ENCODE measurements at places on chromosomes 2 and 18.

DNA sequence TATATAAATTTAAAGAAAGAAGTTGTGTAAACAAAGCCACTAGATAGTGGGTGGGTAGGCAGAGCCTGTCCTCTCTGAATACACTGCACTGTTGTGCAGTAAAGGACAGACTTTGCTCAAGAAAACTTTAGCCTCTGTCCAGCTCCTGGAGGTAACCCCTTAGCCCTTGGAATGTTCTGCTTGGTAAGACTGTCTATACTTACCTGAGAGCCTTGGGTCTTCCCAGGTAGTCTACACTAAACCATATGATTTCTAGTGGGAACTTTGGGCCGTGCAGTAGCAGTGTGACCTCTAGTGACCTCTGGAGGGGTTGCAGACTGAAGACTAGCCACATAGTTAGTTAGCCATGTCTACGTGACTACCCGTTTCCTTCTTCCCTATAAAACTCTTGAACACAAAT, 678.3 kb upstream of the NRXN1 start:
- no peak for DNase-seq

DNA sequence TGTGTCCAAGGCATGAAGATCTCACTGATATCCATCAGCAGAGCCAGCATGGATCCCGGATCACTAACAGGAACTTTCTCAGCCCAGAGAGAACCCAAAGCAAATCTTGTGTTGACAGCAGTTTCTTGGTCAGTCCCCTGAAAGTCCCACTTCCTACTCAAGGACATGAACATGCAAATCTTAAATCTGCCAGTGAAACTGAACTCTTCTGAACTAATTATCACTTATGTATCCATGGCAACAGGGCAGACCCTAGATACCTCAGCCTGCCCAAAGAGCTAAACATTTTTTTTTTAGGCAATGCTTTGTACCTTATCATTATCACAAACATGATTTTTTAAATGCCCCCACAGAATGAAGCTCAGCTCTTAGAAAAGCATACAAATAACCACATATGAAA, 127.8 kb upstream of the DDX18 start:
- no peak for DNase-seq

- DNase-seq: no peak
Observed at GRCh38 chr18:58466636-58467205, 162.2 kb downstream of the ALPK2 start.

DNA sequence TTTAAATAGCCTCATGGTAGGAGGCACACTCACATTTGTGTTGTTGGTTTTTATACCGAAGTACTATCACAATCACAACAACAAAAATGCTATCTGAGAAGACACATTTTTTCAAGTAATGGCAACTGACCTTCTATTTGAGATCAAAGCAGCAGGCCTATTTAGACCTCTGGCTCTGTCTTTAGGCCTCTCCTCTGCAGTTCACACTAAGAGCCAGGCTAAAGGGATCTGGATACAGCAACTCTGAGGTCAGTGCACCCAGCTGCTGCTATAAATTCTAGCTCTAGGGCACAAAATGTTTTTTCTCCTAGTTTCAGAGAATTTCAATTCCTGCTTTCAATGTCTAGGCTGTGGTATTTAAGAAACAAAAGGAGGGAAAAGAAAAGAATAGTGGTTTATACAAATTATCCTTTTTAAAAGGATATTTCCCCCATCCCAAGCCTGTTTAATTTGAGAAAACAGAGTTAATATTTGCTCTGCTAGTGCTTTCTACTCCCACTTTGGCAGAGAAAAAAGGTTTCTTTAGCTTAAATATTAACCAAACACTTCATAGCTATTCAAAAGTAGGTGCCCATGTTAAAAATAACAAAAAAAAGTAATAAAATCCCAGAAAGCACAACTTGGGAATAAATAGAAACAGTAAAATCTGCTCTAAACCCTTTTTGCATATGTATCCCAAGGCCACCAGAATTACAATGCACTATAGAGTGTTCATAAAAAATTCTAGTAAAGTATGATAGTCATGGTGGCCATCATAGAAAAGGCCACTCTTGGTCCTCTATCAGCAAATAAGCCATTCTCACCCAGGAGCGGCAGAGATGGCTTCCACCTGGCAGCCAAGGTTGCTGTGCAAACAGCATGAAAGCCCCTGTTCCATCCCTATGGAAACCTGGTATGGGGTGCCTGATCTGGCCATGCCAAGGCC, 293.6 kb upstream of the SESTD1 start:
- DNase-seq: no peak

DNA sequence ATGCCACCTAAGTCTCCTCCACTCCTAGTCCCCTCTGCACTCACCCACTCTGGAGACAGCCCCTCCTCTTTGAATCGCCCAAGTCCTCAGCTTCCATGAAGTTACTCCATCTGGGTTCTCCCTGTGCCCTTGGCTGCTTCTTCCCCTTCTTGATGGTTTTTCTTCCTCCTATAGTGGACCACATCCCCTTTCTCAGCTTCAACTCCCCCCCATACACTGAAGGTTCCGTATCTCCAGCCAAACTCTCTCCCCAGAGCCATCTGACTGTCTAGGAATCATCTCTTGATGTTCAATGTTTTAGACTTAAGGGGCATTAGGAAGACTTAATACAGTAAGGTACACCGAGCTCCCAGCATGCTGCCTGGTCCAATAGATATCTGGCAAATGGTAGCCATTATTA, 39.6 kb downstream of the EMX1 start:
- DNase-seq: no peak

DNA sequence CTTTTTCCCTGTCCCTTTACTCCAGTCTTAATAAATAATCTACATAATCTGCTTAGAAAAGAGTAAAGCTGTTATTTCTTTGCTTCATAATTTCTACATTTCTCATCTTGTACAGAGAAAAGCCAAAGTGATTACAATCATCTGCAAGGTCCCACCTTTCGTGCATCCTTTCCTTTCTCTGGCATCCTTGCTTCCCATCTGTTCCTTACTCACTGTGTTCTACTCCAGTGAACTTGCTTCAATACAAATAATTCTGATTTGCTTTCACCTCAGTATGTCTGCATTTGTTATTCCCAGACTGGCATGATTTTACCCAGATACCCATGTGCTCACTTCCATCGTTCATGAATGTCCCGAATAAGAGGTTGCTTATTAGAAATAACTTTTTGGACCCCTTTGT, 99.4 kb upstream of the DSEL start:
- DNase-seq: no peak

DNA sequence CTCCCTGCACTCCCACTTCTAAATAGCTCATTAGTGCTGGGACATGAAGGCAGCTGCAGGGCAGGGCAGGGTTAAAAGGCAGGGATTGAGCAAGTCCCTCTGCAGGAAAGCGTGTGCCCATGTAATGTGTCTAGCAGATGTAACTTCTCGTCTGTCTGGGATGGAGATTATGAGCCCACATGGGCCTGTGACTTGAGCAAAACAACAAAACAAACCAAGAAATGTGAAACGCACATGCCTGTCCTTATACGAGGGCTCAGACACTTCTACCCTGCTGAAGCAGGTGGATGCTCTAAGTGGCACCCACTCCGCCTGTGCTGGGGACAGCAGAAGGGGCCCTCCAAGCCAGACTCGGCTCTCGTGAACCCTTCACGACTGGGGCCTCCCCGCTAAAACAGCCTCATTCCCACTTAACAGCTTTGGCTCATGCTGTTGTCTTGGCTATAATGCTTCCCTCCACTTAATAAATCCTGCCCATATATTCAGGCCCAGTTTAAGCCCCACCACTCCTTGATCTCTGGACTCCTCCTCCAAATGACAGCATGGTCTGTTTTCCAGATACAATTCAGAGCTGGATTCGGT, 40.9 kb downstream of the TMEM247 start:
- no peak for DNase-seq

DNA sequence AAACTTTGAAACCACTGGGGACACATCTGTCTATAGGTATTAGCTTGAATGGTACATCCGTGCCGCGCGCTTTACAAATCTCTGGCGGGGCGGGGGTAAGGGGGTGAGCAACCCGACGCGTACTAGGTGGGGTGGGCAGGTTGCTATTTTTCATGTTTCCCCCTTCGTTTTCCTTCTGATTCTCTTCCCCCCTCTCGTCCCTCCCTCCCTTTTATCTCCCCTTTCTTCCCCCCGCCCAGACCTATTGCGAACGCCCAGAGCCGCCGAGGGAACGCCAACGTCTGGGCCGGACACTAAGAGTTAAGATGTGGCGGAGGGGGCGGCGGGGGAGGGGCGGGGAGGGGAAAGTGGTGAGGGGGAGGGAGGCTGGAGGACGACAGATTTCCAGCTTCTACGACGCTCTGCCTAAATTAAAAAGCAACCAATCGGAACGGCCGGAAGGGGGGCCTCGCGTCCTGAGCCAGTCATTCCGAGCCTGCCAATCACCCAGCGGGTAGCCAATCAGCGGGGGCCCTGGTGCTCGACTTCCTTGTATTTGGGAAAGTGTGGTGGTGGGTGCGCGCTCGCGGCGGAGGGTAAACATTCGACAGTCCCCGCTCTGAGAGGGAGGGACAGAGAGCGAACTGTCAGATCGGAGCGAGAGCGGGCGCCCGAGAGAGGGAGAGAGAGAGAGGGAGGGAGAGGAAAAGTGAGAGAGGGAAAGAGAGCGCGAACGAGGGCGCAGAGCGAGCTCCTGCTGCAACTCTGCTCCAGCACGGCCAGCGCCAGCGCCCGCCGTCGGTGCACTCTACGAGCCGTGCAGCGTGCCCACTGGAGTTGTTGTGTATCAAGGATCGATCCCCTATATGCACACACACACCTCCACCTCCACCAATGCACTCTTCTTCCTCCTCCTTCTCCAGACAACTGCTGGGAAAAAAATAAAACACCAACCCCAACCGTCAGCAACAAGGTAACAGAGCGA, at the start of gene POU3F3:
Gene POU3F3 (plus strand): TSS at position 582 of the 964 bp plus-strand sequence. CDS start 1,396 bp downstream, outside the sequence.
- DNase-seq: no peak

DNA sequence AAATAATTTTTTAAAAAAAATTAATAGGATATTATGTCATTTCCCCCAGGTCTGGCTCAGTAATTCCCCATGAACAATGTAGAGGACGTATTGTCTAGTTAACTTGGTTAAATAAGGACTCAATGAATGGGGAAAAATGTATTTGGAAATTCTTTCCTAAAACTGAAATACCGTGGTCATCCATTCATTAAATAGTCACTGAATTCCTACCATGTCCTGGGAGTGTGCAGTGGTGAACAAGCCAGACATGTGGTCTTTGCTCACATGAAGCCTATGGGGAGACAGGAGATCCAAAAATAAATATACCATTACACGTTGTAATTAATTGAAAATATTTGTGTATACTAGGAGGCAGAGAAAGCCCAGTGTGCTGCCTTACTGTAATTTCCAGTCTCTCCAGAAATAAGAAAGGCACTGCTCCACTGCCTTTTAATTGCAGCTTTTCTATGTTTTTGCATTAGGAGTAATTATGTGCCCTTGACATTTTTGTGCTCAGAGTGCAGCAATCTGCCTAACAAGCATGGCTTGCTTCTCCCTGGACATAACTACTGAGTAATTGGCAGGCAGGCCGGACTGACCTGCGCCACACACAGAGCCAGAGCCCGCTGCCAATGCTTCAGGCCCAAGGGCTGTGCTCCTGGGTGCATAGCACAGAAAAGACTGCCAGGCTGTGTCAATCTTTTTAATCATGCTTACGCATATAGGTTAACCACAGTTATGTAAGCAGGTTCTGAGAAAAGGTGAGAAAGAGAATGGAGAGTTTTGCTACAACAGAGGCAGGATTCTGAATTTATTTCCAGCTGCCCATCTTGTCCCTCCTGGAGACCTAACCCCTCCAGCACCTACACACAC, 22.2 kb upstream of the TTC39C start:
- no peak for DNase-seq

GRCh38 chr2:181474222-181474881, 17.2 kb downstream of the ITGA4 start:
- DNase-seq: no peak

DNA sequence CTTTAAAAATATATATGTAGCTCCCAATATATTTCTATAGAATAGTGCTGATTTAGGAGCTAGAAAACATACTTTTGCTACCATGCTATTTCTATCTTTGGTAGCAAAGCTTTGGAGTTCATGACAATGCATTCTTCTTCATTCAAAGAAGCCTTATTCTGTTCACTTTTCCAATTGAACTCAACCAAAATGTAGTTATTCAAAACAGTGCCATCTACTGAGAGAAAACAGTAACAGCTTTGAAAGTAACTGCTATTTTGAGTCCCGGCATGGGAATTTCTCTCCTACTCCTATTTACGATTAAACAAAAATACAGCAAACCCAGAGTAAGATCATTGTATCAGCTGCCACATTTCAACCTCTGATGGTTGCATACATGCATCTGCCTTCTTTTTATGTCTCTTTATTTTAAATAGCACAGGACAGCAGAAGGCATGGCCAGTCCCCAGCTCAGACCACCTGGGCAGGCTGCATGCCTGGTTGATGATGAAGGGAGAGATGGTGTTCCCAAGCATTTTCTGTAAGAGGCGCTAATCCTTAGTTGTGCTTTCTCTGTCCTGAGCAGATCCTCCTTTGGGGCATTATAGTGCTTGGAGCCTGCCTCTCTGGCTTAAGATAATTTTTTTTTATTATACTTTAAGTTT, 69.7 kb upstream of the SULT1C3 start:
- no peak for DNase-seq

DNA sequence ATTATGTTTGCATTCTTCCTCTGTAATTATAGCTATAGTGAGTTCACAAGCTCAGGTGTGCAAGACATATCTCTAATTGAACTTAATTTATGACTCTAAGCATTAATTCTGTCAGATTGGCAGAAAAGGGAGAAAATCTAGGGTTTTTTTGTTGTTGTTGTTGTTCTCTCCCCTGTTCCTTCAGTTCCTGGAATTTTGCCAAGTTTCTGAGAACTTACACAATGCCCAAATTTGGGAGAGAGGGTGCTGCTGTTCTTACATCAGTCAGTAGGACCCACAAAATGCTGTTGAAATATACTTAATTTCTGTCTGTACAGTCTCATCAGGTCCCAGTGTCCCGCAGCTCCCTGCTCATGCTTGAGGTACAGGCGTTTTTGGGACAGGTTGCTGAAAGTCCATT, 221.8 kb upstream of the RBMS1 start:
- no peak for DNase-seq

GRCh38 chr2:17620280-17620679, 79.8 kb downstream of the VSNL1 start:
- DNase-seq: peak; percentile 30

GRCh38 chr2:75375646-75376582, 176.6 kb upstream of the TACR1 start:
- DNase-seq: no peak

- no peak for DNase-seq
Observed at GRCh38 chr18:26804519-26804918, 61.0 kb downstream of the AQP4 start.

DNA sequence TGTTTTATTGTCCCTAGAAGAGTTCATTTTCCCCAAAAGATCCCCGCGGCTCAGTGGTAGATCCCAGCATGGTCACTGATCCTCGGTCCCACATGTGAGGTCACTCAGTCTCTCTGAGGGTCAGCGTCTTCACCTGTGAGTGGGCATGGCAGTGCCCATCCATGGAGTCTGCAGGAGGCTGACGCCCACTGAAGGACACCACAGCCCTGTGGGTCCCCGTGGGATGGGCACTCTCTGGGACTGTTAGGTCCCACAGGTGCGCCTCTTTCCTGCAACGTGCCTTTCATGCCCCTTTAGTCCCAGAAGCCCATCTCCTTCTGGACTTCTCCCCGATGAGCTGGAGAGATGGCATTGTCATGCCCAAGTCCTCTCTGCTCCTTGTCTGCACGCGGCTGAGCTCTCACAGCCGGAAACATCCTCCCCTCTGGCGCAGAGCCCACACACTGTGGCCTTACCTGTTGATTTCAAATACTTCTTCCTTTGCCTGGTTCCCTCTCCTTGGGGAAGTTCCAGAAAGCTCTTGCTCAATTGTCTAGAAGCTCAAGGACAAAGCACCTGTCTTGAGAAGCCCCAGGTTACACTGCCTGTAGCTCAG, 75.9 kb downstream of the PTGR3 start:
- no peak for DNase-seq
